Right renal pelvis (tissue), 4 donors: ENCODE measurements at places on chromosomes 11 and 22. TPM values are rescaled to one million over a fixed set of nuclear protein-coding genes. Genes with fewer than 3 reads are reported as not detected.

The REXO2 gene
- polyA plus RNA-seq = 117 TPM

- DNase-seq = no peak
Observed at GRCh38 chr22:50443801-50444625, 30.8 kb downstream of the SBF1 start.

DNA sequence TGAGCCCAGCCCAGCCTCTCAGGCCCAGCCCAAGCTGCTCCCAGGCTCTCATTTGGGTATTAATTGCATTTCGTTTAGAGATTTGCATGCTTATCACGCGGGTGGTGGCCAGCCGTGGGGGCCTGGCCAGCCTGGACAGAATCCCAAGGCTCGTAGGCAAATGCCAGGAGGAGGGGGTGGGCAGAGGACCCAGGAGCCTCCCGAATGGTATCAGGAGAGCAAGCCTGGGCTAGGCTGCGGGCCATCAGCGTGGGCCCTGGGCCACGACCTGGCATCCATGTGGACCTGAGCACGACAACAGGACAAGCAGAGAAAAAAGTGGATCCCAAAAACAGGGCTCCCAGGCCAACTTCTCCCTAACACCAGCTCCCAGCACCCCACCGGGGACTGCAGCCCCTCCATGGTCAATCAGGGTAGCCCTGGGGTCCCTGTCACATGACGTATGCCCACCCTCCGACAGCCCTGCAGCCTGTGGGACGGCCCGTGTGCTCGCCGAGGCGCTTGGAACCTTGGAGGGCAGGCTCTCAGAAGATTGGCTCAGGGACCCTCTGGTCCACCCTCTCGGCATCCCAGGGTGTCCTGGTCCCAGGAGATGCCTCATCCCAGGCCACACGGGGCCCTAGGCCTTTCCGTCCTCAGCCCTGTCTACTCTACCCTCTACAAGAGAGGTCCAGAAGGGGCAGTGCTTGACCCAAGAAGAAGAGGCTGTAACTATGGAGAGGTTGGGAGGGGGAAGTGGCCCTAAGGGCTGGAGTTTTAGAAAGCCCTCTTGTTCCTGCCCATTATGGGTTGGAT lies 8.8 kb downstream of the ASCL2 start:
- no peak for DNase-seq

DNA sequence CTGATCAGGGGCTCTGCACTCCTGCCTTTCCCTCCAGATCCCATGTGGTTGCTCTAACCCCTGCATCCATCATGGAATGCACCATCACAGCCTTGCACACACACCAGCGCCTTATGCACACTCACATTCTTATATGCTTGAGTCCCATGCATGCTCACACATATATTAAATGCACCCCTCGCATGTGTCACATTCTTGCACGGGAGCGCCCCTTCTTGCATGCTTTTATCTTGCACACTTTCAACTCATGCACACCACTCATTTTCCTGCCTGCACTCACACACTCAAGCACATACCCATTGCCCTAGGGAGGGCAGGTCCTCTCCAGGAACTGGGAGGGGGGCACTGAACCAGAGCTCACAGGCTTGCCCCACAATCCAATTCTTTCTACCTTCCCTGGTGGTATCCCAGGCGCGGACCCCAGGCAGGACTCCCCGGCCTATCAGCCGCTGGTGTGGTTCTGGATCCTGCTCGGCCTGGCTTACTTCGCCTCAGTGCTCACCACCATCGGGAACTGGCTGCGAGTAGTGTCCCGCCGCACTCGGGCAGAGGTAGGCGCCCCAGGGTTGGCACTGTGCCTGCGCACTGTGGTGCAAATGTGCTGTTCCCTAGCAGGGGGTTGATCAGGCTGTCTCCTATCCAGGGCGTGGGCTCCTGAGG lies 2.3 kb upstream of the CATSPERZ start:
- no peak for DNase-seq

The ARHGAP42 gene
- 25.2 TPM for polyA plus RNA-seq

The HPX gene
- 4.2 TPM for polyA plus RNA-seq

DNA sequence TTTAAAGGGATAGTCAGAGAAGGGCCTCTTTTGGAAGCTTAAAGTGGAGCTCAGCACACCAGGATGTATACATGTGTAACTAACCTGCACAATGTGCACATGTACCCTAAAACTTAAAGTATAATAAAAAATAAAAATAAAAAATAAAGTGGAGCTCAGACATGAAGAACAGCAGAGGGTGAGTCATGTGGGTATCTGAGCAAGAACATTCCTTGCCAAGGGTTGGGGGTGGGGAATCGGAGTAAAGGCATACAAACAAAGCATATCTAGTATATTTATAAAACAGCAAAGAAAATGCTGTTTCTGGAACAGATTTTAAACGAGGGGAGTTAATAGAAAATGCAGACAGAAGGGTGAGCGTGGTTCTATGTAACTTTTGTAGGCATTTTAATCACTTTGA lies 562.6 kb upstream of the ANO3 start:
- no peak for DNase-seq

- no peak for DNase-seq
Observed at GRCh38 chr11:108733479-108734116, 68.7 kb downstream of the DDX10 start.
